ENCODE measurements at places on chromosomes 12 and 14.

GRCh38 chr12:127655691-127656090 is 611.3 kb upstream of the TMEM132C start:
- DNase-seq = no peak

DNA sequence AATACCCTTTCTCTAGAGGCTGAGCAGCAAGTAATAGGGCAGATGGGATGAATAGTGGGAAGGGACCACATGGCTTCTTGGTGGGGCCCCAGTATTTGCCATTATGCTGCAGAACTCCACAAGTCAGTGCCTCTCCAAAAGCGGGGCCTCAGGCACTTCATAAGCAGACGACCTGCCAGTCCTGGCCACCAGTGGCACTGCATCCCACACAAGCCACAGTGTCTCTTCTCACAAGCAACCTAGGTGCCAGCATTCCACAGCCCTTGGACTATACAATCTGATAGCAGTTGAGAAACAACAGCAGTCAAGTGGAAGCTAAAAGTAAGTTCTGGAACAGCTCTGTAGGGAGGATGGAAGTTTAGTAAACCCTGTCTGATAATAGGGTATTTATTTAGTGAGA is 4.2 kb upstream of the SLC8A3 start:
- DNase-seq = no peak

- no peak for DNase-seq
Measured at GRCh38 chr14:68691031-68691791, 101.7 kb downstream of the ZFP36L1 start.

- no peak for DNase-seq
Measured at GRCh38 chr14:75340921-75341320, 62.3 kb downstream of the FOS start.
